ENCODE measurements at places on chromosomes 13 and 19. TPM values are rescaled to one million over a fixed set of nuclear protein-coding genes. Genes with fewer than 3 reads are reported as not detected.

GRCh38 chr19:55284405-55285058, 735 bp downstream of the BRSK1 start:
- DNase-seq: no peak
- peak overlapping the region; percentile 65 for H3K27ac ChIP-seq
- peaks cover 30% of the 10 kb centered on the region for H3K4me1 ChIP-seq
- peaks cover 4% of the 10 kb centered on the region for H3K36me3 ChIP-seq
- H3K4me3 ChIP-seq: peak overlapping the region; percentile 56

GRCh38 chr13:57992416-57992815, 360.9 kb downstream of the PCDH17 start:
- H3K36me3 ChIP-seq: no peaks in the 10 kb centered on the region
- no peaks in the 10 kb centered on the region for H3K4me1 ChIP-seq
- H3K27ac ChIP-seq: no peak overlapping the region

- H3K4me1 ChIP-seq: no peaks in the 10 kb centered on the region
- H3K27ac ChIP-seq: no peak overlapping the region
- H3K27me3 ChIP-seq: peaks cover 3% of the 10 kb centered on the region
- no peaks in the 10 kb centered on the region for H3K36me3 ChIP-seq
These were observed 16.4 kb downstream of the SULT2B1 start for GRCh38 chr19:48568345-48568886.

DNA sequence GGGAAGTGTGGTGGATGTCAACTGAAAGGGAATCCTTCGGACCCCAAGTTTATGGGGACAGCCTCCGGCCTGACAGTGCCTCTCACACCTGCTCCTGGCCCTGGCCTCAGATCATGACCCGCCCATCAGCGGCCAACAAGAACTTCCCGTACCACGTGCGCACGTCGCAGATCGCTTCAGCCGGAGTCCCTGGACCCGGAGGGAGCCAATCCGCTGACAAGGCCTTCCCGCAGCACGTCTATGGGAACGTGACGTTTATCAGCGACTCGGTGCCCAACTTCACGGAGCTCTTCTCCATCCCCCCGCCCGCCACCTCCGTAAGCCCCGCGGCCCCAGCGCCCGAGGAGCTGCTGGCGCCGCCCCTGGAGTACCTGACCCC, 2.0 kb upstream of the MEGF8 start:
- H3K4me1 ChIP-seq: peaks cover 15% of the 10 kb centered on the region
- peaks cover 5% of the 10 kb centered on the region for H3K36me3 ChIP-seq
- peaks cover 33% of the 10 kb centered on the region for H3K27me3 ChIP-seq
- H3K27ac ChIP-seq: no peak overlapping the region

DNA sequence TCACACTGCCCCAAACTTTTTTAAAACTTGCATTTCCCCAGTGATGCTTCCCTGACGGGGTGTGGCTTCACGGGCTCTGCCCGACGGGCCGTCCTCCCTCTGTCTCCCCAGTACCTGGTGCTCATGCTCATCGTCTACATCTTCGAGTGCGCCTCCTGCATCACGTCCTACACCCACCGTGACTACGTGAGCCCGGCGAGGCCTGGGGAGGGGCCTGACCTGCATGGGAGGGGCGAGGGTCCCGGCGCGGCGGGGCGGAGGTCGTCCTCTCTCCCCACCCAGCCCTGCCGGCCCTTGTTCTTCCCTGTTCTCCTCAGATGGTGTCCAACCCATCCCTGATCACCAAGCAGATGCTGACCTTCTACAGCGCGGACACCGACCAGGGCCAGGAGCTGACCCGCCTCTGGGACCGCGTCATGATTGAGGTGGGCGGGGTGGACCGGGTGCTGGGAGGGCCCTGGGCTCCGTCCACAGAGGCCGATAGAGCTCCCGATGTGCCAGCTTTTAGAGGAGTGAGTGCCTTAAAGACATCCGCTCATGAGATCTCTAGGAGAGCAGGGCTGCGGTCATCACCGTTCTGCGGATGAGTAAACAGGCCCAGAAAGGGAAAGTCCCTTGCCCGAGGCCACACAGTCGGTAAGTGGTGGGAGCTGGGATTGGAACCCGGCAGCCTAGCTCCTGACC, 6.9 kb downstream of the UPK1A start:
- peaks cover 15% of the 10 kb centered on the region for H3K4me1 ChIP-seq
- peak overlapping the region; percentile 81 for H3K4me3 ChIP-seq
- peak overlapping the region; percentile 29 for H3K27ac ChIP-seq

ALOX5AP gene
- 65.8 TPM for total RNA-seq

KLK3 gene
- not detected for total RNA-seq

PRR12 gene
- 32.3 TPM for total RNA-seq

AMER2 gene
- not detected for total RNA-seq

HMGB1 gene
- 606 TPM for total RNA-seq

All from activated T-helper 1 cell treated with anti-CD3 and anti-CD28 coated beads, Interleukin-12 subunit alpha, Interleukin-12 subunit beta, Interleukin-2, Interleukin-4 antibody, amounts not matched to agents 30 ng/mL and 10 ng/mL and 1 ng/mL, durations not matched to agents 14 hours and 24 hours and 36 hours (primary cell).